ENCODE measurements at places on chromosomes 4 and X. TPM values are rescaled to one million over a fixed set of nuclear protein-coding genes. Genes with fewer than 3 reads are reported as not detected.

- no peak for DNase-seq
These were observed 30.0 kb downstream of the PAPSS1 start for GRCh38 chr4:107689912-107690587.

GRCh38 chrX:27085346-27085745 is 377.8 kb downstream of the PPP4R3C start:
- no peak for DNase-seq

- no peak for DNase-seq
These were observed 185.5 kb upstream of the RBPJ start for GRCh38 chr4:26135331-26135730.

- no peak for DNase-seq
These were observed 66.9 kb downstream of the PSAPL1 start for GRCh38 chr4:7367864-7368277.

DNA sequence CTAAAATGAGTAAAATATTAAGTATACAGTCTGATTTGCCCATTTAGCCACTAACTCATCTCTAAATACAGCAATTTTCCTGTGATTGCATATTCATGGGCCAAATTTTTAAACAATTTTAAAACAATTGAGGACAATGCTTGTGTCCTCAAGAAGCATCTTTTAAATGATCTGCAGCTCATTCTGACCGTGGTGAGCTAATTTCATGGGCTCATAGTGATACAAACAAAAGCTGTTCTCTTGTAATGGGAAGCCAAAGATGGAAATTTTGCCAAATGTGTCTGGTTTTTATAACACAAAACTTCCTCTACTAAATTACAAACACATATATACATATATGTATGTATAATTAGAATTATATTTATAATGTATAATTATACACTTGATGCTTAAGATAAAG is 39.7 kb downstream of the HMGB2 start:
- DNase-seq = no peak

- DNase-seq = no peak
These were observed 92.7 kb downstream of the TBL1X start for GRCh38 chrX:9557521-9557920.

- DNase-seq = no peak
These were observed 28.6 kb downstream of the KIAA0232 start for GRCh38 chr4:6811165-6811564.

DNA sequence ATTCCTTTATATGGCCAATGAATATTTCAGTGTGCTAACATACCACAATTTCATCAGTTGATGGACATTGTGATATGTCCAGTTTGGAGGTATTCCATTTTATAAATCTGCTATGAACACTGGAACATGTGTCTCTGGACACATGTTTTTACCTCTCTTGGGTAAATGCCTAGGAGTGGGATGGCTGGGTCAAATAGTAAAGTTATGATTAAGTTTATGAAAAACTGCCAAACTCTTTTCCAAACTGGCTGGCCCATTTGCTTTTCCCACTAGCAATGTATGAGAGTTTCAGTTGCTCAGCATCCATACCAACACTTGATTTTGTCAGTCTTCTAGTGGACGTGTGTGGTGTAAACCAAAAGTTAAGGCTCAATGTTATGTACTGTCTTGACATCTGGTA is 40.5 kb downstream of the CEP44 start:
- DNase-seq = no peak

GRCh38 chr4:74408639-74409038 is 36.3 kb upstream of the AREG start:
- DNase-seq = no peak

DNA sequence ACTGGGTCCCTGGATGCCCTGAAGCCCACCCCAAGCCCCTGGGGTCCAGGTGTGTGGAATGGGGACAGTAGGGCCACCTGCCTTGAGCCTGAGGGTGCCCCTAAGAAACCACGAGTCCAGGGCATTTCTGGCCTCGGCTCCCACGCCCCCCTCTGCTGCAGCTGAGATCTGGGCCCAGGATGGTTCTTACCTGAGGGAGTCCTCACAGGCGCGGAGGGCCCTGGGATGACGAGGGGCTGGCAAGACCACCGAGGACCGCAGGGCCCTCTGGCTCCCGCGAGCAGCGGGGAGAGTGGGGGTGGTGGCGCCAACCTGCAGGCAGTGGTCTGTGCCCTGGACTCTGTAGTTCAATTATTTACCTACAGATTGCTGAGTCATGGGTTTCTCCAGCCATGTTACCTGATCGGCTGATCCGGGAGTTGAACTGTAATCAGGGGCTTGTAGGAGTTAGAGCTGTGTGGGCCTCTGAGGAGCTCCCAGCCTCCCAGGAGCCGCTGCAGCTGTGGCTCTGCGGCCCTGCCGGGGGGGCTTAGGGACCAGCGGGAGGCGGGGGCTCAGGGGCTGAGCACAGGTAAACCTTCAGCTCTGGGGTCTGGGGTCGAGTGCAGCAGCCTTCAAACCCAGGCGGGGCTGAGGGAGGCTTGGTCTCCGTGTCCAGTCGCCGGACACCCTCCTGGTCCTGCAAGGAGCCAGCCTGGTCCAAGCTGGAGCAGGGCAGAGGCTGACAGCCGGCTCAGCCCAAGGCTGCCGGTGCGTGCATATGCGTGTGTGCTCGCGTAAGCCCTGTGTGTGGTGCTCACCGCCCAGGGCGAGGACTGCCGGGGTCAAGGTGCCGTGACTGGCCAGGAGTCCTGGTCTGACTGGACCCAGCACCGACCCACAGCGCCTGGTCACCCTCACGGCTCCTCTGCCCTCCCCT is at the start of gene SLC26A1:
SLC26A1 (minus strand) TSS at position 294 of the 919 bp plus-strand sequence. CDS start 1,701 bp downstream, outside the sequence.
- DNase-seq = no peak

GRCh38 chrX:95791876-95792275 is 892.8 kb upstream of the DIAPH2 start:
- DNase-seq = no peak

DNA sequence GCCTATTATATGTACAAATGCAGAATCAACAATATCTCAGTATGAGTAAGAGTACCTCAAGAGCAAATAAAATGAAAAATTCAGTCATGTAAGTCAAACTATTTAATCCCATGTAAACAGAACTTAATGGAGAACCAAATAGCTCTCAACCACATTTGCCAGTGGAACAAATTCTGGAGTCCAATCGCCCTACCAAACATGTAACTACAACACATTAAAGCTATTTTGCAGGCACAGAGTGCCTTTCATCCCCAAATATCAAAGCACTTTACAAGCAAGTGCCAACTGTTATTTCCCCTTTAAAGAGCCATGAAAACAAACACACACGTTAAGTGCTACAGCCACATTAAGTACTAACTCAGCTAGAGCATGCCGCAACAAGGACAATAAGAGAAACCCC is 51.3 kb downstream of the PCDH19 start:
- DNase-seq = no peak

- no peak for DNase-seq
These were observed 17.9 kb upstream of the SLC34A2 start for GRCh38 chr4:25637581-25638220.

GRCh38 chr4:144449611-144450010 is 196.3 kb upstream of the HHIP start:
- DNase-seq = no peak

DNA sequence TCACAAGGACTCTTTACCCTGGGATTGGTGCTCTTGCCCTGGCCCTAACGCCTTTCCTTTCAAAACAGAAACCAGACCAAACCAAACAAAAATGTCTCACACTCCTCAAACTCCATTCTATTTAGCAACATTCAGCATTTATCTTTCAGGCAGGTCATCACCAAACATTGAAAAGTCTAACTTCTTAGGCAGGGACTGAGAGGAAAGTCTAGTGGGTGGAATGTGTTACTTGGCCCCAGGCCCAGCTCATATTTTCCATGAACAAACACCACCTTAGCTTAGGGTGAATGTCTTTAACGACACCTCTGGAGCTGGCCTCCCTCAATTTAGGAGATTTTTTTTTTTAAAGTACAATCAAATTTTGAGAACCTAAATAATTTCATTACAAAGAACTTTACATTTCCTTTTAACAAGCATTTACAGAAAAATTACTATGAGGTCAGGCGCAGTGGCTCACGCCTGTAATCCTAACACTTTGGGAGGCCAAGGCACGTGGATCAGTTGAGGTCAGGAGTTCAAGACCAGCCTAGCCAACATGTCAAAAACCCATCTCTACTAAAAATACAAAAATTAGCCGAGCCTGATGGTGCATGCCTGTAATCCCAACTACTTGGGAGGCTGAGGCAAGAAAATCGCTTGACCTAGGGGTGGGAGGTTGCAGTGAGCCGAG is 10.2 kb upstream of the N4BP2 start:
- DNase-seq = no peak

DNA sequence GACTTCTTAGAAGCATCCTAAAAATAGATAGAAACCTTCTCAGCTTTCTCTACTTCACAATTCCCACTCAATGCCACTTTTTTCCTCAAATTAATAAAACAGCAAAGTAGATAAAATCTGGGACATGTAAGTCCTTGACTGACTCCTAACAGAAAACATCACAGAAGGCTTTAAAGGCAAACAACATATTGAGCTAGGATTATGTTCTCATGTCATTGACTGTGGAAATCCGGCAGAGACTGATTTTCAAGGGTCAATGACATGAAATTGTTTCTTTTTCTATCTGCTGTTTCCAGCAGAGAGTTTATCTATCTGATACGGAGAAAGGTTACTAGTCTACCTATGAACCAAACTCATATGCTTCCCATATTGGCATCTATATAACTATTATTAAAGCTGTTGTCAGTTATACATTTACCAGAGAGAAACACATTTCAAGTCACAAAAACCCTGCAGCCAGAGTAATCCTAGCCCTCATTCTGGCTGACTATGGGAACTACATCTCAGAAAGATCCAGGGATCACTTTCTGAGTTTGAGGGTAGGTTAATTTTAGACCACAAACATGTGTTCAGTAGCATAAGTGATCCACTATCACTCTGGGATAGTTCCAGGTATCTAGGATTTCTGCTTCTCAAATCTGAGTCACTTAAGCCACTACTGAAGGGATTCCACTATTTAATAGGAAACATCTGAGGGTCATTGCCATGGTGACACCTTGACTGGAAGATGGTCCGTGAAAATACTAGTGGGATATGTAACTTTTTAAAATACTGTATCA is 147.6 kb downstream of the PPP3CA start:
- DNase-seq = no peak

DNA sequence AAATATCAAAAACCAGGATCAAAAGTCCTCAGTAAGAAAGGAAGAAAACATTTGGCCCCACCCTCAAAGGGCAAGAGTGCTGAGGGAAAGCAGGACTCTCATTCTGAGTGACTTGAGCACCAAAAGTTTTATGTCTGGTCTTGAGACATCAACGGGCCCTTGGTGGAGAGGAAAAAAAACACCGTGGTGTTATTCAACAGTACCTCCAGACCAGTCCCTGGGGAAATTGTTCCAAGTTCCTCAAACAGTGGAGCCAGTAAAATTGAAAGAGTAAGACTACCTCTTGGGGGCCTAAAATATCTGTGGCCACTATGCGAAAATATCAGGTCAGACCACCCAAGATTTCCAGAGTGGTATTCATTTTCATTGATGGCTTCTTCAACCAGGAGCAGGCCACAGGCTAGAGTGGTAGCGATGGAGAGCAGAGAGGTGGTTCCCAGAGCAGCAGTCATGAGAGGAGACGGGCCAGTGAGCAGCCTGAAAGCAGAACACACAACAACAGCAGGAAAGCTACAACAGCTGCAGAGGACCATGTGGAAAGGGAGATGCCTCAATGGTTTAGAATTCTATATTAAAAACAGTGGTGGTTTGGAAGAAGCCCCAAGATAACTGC is 63.7 kb upstream of the RPL34 start:
- DNase-seq = no peak

- DNase-seq = no peak
These were observed 83.4 kb downstream of the UCHL1 start for GRCh38 chr4:41339812-41340809.

GRCh38 chr4:157270108-157270507 is 49.6 kb downstream of the GRIA2 start:
- no peak for DNase-seq

- DNase-seq = no peak
These were observed 34.6 kb upstream of the CPLX1 start for GRCh38 chr4:860561-860960.

DNA sequence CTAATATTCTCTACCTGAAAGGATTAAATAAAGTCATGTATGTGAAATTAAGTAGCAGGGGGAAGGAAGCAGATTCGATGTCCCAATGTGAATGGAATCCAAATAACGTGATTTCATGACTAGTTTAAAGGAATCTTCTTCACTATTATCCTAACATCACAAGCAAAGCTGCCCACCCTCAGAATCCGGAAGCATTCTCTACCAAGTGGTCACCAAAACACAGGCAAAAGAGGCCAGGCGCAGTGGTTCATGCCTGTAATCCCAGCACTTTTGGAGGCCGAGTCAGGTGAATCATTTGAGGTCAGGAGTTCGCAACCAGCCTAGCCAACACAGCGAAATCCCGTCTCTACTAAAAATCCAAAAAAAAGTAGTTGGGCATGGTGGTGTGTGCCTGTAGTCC is 212.9 kb downstream of the LDB2 start:
- DNase-seq = no peak

DNA sequence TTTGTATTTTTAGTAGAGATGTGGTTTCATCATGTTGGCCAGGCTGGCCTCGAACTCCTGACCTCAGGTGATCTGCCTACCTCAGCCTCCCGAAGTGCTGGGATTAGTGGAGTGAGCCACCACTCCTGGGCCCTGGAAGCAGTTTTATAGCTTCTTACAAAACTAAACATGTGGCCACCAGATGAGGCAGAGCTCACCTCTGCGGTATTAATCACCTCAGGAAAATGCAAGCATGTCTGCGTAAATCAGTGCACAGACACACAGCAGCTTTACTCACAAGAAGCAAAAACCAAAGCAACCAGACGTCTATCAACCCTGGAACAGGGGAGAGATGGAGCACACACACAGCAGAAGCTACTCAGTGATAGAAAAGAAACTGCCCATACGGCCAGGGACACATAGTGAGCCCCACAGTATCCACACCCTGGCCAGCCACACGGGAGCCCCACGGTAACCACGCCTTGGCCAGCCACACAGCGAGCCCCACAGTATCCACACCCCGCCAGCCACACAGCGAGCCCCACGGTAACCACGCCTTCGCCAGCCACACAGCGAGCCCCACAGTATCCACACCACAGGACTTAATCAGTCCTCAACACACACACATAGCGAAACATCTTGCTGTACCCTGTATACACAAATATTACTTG is 30.2 kb downstream of the PPP2R3B start:
- DNase-seq = no peak

The SLC49A3 gene
- 0.79 TPM for total RNA-seq

The MAGED4 gene
- 0.45 TPM for total RNA-seq

The ADH4 gene
- 0.43 TPM for total RNA-seq

The MXRA5 gene
- 0.03 TPM for total RNA-seq

The AVPR2 gene
- not detected for total RNA-seq

The RNF212 gene
- total RNA-seq = 0.84 TPM

The UPF3B gene
- total RNA-seq = 16.5 TPM

The RHOXF2B gene
- total RNA-seq = not detected
